ENCODE measurements at places on chromosomes 7 and 10. TPM values are rescaled to one million over a fixed set of nuclear protein-coding genes. Genes with fewer than 3 reads are reported as not detected.

The DPY19L1 gene
- total RNA-seq, result 31.6 TPM

- peak; percentile 78 for DNase-seq
Observed at GRCh38 chr7:26865094-26865388, 651 bp upstream of the SKAP2 start.

The PON1 gene
- total RNA-seq, result not detected

- no peak for DNase-seq
Observed at GRCh38 chr7:98116656-98117461, 10.2 kb downstream of the LMTK2 start.

- no peak for DNase-seq
Observed at GRCh38 chr7:28998105-28998504, 40.0 kb upstream of the TRIL start.

DNA sequence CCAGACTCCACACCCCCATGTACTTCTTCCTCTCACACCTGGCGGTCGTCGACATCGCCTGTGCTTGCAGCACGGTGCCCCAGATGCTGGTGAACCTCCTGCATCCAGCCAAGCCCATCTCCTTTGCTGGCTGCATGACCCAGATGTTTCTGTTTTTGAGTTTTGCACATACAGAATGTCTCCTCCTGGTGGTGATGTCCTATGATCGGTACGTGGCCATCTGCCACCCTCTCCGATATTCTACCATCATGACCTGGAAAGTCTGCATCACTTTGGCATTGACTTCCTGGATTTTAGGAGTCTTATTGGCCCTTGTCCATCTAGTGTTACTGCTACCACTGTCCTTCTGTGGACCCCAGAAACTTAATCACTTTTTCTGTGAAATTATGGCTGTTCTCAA, 4.8 kb downstream of the OR2A25 start:
- DNase-seq, result no peak

DNA sequence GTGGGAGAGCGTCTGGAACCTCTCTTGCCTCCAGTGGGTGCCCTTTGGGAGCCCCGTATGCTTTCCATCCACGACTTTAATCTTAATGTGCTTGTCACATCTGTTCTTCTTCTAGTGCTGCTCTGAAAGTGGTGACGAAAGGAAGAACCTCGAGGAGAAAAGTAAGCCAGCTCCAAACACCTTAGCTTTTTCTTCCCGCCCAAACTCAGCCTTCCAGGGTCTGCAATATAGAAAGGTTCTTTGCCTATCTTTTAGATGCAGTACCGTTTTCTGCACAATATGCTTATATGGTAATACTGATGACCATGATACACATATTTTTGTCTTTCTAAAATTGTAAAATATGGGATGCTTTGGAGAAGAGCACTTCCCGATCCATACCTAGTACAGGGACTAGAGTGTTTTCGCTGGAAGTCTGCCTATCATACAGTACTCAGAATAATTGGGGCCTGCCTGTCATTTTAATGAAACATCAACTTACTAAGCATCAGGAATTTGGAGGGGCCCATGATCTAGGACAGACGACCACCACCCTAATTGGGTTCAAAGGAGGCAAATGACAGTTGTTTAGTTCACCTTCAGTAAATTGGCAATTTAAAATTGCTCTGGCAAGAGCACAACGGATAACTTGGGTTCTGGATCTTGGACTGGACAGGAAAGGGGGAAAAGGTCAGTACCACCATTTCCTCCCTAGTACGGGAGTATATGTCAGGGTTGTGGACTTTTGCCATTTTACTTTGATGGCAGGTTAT, 884 bp downstream of the RINT1 start:
- no peak for DNase-seq

GRCh38 chr7:154876516-154876915, 126.4 kb downstream of the PAXIP1 start:
- no peak for DNase-seq

- DNase-seq, result no peak
Observed at GRCh38 chr7:47893238-47893637, 55.0 kb downstream of the PKD1L1 start.

The FGFR2 gene
- 0.30 TPM for total RNA-seq

All from Right ventricle myocardium superior (tissue), 1 donor.